ENCODE measurements at places on chromosomes 2 and 18.

- DNase-seq = peak; percentile 41
Measured at GRCh38 chr2:57881998-57882888, 164.4 kb upstream of the VRK2 start.

GRCh38 chr2:137677466-137677865 lies 286.8 kb upstream of the HNMT start:
- DNase-seq = peak; percentile 25

GRCh38 chr2:206820807-206821206 lies 55.4 kb downstream of the FASTKD2 start:
- DNase-seq = no peak

GRCh38 chr2:30108192-30108591 lies 38.6 kb upstream of the YPEL5 start:
- no peak for DNase-seq

DNA sequence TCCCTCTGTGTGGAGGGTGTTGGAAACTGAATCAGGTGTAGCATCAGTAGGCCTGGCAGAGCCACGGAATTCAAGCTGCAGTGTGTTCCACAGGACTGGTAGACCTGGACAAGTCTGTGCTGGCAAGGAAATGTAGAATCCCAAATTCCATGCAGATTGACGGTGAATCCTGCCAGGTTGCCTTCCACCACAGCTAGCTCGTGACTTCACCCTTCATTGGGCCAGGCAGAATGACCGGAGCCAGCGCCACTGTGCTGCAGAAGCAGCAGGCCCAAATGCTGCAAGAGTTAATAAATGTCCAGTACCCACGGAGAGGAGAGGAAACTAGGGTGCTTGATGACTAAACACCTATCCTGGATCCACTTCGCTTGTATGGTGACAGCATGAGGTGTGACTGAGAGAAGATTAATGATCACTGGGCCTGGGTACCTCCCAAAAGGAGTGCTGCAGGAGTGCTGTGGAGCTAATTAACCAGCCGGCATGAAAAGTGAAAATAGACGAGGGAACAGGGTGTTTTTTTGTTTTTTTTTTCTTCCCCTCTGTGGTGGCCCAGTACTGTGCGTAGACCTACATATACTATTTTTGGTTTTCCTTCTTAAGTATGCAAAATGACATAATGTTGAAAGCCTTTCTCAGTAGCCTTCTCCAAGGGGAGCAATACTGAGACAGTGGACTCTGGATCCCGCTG lies 122.2 kb downstream of the TANC1 start:
- no peak for DNase-seq

DNA sequence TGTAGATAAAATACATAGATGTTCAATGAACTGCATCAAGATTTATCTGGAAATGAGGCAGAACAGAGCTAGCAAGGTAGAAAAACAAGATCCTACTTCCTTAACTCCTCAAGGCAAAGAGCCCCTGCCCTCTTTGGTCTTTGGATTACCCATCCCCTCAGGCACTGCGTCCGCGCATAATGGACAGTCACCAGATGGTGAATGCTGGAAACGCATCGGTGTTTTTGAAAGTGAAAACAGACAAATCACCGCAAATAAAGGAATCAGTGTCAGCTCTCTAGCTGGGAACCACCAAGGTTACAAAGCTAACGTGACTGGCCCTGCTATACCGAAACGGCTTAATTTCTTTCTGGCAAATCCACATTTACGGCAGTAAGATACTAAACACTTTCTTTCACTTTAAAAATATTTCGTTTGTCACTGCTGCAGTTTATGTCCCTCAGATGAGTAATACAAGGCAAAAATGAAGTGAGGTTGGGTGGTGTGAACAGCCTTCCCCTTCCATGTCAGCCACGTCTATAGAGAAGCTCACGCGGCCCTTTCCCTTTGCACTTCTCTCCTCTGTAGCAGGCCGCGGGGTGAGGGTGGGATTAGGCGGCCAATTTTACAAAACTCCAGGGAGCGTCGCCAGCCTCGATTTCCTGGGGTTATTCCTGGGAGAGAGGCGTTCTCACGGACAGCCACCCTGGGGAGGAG lies 627 bp upstream of the GALR1 start:
- DNase-seq = no peak

GRCh38 chr18:74582642-74583041 lies 15.0 kb upstream of the ZNF407 start:
- no peak for DNase-seq

DNA sequence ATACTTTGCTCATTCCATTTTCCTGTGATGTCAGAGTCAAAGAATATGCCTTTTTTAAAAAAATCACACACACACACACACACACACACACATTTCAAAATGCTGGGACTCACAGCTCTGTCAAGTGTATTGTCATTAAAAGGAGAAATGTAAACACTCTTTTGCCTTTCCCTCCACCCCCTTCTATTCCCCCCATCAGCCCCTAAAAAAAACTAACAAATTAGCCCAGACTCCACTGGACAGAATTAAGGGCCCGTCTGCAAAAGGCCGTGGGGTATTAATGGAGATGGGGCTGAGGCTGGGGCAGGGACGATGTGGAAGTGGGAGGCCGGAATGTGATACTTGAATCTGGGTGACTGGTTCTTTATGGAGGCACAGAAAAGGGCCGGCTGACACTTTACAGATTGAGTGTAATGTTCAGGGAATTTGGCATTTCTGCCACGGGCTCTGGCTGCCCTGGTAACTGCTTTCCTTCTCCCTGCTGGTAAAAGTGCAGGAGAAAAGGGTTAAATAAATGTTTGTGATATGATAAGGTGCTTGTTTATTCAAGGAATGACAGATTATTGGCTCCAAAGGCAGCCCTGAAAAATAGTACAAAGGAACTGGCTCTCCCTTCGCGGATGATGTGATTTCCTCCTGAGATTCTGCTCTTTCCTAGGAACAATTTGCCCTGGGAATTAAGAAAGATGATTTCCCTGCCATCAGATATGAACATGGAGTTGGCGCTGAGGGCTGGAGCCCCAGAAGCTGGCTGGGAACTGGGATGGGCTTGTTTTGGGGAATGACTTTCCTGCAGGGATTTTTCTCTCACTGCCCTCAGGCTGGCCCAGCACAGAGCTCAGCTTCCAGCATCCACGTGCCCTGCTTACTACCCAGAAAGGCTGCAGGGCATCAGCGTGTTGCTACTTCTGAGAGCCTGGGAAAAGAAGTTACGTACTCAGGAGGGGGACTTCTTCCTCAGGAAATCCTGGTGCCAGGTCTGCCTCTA lies 52.8 kb upstream of the CTAGE1 start:
- no peak for DNase-seq

DNA sequence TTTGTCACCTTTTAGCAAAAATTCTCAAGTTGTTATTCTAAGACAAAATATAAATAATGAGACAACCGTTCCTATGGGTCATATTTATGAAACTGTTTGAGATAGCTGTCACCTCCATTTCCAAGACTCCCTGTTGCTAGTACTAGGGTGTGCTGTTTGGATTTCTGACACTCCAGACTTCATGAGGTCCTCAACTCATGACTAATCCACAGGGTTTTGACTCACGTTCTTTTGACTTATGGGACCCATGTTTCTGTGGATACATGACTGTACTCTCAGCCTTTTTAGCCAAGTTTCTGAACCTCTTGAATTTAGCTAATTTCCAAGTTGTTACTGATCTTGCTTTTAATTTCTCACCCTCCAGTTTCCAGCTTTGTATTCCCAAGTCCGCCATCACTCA lies 178.7 kb upstream of the FAM98A start:
- DNase-seq = no peak

- no peak for DNase-seq
Measured at GRCh38 chr18:50373561-50374219, 1.2 kb upstream of the SKA1 start.

DNA sequence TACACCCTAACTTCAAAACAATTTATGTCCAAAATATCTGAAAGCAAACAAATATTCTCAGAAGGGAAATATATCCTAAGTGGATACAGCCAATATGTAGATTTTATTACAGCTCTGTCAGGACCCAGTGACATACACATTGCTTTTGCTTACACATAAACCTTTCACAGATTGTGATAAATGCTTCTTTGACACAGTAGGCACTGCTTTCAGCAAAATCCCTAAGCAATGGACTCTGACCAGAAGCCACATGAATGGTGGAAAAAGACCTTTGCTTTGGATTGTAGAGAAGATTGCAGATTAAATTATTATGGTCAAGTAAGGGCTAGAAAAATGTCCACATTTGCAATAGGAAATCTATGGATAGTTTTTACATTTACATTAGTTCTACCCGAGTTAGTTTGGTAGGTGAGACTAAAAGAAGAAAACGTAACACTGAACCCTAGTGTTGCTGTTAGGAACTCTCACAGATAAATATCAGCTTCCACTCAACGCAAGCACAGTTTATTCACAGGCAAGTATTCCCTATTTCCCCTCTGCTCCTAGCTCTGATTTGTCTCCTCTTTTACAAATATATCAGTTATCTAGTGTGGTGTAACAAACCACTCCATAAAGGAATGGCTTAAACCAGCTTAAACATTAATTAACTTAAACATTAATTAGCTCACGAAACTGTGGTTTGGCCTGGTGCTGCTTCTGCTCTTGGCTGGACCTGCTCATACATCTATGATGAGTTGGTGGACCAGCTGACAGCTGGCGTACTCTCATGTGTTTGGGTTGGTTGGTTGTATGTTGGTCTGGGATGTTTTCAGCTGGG lies 23.6 kb upstream of the SERPINE2 start:
- no peak for DNase-seq

DNA sequence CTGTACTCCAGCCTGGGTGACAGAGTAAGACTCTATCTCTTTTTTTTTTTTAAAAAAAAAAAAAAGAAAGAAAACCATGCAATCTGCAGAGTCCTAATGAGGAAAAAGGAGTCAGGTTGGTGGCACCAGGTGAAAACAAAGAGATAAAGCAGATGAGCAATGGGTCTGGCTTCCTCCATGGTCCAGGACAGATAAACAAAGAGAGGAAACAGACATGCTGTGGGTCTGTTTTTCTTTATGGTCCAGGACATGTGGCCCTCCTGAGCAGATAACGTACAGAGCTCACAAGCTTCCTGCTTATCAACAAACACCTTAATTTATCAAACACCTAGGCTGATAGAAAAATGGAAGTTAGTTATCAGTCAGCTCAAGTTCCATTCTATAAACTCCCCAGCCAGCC lies 24.4 kb upstream of the TUBB6 start:
- DNase-seq = no peak

GRCh38 chr2:212618636-212619035 lies 80.0 kb upstream of the ERBB4 start:
- no peak for DNase-seq

DNA sequence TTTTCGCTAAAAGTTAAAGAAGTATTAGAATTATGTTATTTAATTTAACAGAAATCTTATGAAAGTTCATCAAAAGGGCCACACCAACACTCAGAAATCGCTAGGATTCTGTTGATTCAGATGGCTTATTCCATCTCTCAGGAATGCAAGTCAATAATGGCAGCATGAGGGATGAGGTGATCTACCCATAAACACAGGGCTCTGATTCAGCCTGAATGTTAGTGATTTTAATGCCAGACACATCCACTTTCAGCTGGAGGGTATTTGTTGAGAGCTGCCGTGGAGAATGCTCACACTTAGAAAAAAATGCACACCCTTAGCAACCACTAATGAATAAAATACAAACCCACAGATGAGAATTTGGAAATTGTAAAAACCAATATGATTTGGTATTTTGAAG lies 173.3 kb upstream of the ERBB4 start:
- no peak for DNase-seq

- DNase-seq = no peak
Measured at GRCh38 chr18:5302606-5303005, 7.1 kb upstream of the ZBTB14 start.

- no peak for DNase-seq
Measured at GRCh38 chr2:29841386-29842004, 79.9 kb downstream of the ALK start.

- no peak for DNase-seq
Measured at GRCh38 chr18:11167778-11168177, 18.4 kb upstream of the PIEZO2 start.

- no peak for DNase-seq
Measured at GRCh38 chr18:31487246-31488015, 10.5 kb upstream of the DSG2 start.

DNA sequence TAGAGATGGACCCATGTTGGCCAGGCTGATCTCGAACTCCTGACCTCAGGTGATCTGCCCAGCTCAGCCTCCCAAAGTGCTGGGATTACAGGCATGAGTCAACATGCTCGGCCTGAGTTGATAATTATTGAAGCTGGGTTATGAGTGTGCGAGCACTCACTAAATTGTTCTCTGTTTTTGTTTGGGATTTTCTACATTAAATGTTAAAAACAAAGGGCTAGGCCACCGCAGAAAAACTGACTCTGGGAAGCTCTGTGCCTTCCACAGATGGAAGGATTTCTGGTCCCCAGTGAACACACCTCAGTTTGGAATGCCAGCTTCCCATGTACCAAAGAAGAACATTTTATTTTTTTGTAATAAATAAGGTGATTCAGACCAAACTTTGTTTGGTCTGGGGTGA lies 83.0 kb downstream of the XRCC5 start:
- DNase-seq = no peak

DNA sequence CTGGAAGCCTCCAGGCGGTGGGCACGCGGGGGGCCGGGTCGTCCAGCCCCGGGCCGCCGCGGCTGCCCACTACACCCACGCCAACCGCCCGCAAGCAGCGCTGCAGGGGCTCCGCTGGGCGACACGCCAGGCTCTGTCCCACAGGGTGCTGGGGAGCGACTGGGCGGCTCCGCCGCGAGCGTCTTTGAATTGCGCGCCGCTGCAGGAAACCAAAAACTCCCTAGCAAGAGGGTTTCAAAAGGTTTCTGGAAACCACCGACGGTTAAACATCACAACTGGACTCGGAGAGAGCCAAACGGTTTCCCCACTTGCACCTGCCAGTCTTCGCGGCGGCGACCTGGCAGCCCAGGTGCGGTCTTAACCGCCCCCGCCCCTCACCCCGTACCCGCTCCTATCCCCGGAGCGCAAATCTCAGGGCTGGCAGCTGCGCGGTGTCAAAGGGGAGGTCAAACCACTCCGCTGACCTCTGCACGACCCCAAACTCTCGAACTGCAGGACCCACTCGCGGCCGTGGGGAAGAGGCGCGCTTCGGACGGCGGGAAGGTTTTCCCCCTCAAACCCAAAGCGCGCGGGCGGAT lies 1.0 kb downstream of the CXCR4 start:
- DNase-seq = no peak

- no peak for DNase-seq
Measured at GRCh38 chr2:8543383-8544170, 138.3 kb upstream of the ID2 start.

DNA sequence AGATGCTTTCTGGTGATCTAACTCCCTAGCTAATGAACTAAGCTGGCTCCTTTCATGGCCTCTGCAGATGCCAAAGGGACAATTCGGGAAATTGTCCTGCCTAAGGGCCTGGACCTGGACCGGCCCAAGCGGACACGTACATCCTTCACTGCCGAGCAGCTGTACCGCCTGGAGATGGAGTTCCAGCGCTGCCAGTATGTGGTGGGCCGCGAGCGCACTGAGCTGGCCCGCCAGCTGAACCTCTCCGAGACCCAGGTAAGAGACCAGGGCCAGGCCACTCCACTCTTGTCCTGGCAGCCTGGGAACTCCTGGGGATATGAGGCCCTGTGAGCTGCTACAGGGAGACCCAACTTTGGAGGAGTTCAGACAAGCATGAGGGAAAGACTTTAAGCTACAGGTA lies 14.7 kb upstream of the ATP6V1B1 start:
- no peak for DNase-seq

GRCh38 chr18:44503854-44504253 lies 176.8 kb upstream of the SETBP1 start:
- no peak for DNase-seq

GRCh38 chr18:78123926-78124797 lies 855.5 kb upstream of the SALL3 start:
- no peak for DNase-seq

GRCh38 chr2:70674636-70675430 lies 93.2 kb downstream of the ADD2 start:
- no peak for DNase-seq

Measured in NCI-H526 (cell line).